ENCODE measurements at places on chromosomes 7 and 10.
A peak's percentile ranks its signal among the peaks of the same experiment; 100 is the strongest.

DNA sequence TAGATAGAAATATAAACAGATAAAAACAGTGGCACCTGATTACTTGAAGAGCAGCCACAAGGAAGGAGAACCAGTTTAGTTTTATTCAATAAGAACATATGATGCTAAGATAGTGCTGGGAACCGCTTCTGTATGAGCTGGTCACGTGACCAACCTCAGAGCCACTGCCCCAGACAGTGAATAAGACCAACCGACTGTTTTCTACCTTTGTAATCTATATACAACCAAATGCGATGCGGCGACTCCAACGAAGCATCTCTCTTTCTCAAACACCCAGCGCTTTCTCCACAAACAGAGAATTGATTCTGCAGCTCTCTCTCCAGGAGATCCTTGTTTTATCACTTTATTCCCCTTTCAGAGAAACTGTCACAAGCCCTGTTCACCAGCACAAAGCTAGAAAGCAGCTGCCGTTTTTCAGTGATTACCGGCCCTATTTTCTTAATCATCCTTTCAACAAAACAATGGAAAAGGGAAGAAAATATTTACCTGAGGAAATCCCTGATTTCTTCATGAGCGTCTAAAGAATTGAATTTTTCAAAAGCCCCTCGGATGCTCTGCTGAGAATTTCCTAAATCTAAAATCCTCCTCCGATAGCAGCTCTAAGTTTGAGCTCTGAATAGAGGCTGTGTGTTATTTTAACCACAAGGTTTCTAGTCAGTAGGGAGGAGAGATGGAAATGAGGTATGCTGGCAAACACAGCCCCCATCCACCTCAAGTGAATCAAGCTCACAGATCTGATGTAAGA is 55.7 kb upstream of the JCAD start:
- DNase-seq: no peak

GRCh38 chr7:113717739-113718138 is 201.1 kb downstream of the PPP1R3A start:
- no peak for DNase-seq

GRCh38 chr10:92052088-92052487 is 128.5 kb downstream of the BTAF1 start:
- DNase-seq: no peak

DNA sequence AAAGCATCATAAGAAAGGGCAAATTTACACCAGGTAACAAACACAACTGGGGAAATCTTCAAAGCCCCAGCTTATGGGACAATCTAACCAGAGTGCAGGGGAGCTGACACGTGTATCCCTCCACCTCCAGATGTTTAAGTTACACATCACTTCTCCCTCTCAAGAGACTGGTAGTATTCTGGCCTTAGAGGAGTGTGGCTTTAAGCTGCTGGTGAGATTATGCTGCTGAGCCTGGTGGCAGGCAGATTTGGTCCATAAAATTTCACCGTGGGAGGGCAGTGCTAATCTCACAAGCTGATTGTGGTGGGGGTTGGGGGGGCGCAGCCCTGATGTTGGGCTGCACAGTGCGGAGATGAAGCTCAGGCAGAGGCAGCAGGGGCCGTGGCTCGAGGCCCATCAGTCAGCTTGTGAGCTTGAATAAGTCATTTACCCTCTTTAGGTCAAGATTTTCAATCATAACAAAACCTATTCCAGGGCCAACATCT is 431.0 kb upstream of the GALNT17 start:
- no peak for DNase-seq

DNA sequence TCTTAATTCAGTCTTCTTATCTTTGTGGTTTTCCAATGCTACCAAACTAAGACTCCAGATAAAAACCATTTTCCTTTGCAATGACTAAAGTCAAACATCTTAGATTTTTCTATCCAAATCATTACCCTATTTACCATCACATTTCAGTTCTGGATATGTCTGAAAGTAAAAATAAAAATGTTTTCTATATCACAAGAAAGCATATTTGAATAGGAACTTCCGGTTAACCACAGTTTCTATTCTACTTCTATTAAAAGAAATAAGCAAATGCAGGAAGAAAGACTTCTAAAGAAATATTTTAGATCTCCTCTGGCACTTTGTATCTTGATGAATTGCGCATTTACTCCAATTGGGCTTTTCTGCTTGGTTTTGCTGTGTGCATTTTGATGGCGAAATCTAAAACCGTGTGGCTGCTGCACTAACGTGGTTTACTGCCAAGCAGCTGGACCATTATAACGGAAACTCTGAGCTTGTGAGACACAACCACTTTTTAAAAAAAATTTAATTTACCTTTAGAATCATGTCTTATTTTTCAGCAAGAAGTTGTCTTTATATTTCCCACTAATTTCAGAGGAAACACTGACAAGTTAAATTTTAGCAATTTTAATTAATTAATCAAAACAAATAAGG is 146.1 kb downstream of the VPS50 start:
- DNase-seq: no peak

DNA sequence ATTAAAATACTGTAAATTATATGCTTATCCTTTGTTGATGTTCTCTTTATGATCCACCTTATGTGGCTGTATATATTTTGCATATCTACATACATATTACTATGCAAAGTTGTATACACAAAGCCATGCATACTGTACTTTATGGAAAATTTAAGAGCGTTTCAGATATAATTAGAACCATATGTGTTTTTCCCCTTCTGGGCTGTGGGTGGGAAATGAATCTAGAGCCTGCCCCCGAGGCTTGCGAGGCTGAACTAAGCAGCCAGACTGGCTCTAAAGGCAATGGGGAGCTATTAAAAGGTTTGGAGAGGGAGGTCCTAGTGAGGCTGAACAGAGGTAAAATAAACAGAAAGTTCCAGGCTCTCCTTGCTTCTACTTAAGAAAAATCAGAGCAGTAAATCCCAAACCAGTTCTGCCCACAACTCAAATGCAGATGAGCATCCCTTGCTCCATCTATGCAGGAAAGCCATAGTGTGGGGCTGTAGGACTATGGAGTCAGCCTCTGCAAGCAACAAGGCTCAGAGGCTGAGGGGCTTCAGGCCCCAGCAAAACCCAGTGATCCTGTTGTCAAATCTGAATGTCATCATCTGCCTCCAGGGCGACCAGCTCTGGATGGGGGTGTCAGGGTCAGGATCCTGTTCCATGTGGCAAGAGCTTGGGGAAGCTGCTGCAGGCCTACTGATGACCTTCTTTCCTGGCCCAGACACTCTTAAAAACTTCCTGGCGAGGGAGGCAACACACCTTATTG is 14.1 kb upstream of the DDIT4 start:
- DNase-seq: no peak

DNA sequence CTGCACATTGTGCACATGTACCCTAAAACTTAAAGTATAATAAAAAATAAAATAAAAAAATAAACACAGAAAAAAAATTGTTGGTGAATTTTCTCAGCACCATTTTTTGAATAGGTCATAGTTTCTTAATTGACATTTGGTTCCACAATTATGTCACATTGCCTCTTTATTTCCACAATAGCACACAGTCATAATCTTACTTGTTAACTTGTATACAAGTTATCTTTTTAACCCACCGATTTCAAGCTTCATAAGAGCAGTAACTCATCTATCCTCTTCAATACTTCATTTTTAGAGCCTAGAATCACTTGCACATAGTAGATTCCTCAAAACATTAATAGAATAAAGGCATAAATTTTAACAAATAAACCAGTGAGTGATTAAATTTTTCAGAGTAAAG is 1425.1 kb upstream of the LRRTM3 start:
- DNase-seq: no peak

- no peak for DNase-seq
These were observed 77.9 kb downstream of the MRPL32 start for GRCh38 chr7:43010061-43010460.

DNA sequence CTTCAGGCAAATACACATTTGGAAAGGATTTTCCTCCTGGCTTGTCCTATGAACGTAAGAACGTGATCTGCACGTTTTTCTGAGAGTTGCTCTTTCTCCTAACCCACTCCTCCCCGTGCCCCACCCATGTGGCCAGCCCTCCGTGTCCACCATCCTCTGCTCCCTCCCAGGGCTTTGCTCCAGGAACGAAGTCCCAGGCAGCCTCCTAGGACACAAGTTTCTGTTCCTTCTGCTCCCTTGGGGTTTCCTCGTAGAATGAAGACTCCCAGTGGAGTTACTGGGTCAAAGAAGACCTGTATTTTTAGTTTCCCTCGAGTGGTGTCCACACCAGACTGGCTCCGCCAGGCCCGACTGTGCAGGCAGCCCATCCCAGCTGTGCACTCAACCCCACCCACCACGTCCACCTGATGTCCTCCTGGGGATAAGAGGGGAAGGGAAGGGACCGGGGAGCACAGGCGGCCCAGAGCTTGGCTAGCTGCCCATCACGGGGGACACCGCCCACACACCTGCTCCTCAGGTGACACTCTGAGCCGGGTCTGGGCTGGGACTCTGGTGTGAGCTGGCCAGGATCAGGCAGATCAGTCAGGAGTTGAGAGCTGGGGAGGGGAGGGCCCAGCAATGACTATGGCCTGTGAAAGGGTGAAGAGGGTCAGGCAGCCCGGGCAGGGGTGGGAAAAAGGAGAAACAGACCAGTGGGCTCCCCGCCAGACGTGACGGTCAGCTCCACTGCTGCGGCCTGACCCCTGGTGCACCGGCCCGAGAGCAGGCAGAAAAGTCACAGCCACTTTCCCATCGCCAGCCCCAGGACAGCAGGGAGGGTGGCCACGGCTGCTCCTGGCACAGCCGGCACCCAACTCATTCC is 54.3 kb upstream of the PPP2R2D start:
- no peak for DNase-seq

GRCh38 chr7:116232920-116233319 is 22.6 kb downstream of the TES start:
- no peak for DNase-seq

- DNase-seq: no peak
These were observed 130.3 kb downstream of the PKD1L1 start for GRCh38 chr7:47817917-47818316.

GRCh38 chr7:29189743-29190201 is 4.8 kb upstream of the CHN2 start:
- DNase-seq: peak; percentile 21

DNA sequence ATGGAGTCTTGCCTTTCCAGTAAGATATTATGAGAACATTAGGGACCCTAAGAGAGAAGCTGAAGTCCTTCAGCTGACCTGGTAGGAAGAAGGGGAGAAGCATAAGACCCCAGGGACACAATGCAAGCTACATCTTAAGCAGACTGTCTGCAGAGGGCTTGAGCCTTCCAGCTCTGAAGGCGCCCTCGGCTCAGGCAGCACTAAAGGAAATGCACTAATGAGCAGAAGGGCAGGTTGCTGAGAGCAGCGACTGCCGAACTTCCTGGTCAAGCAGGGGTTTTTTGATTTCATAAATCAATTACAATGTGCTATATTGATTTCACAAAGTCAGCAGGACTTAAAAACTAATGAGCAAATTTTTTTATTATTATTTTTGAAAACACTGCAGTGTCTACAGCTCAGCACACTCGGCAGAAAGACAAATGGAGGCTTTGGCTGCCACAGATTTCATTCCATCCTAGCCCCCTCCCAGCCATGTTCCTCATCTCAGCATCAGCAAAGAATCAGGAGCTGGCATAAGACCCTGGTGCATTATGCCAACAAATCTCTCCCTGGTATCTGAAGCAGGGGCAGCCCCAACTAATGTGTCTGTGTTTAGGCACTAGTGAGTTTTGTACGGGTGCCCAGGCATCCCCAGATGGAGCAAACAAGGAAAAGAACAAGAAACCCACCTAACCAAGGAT is 57.1 kb downstream of the LRRTM3 start:
- DNase-seq: no peak

DNA sequence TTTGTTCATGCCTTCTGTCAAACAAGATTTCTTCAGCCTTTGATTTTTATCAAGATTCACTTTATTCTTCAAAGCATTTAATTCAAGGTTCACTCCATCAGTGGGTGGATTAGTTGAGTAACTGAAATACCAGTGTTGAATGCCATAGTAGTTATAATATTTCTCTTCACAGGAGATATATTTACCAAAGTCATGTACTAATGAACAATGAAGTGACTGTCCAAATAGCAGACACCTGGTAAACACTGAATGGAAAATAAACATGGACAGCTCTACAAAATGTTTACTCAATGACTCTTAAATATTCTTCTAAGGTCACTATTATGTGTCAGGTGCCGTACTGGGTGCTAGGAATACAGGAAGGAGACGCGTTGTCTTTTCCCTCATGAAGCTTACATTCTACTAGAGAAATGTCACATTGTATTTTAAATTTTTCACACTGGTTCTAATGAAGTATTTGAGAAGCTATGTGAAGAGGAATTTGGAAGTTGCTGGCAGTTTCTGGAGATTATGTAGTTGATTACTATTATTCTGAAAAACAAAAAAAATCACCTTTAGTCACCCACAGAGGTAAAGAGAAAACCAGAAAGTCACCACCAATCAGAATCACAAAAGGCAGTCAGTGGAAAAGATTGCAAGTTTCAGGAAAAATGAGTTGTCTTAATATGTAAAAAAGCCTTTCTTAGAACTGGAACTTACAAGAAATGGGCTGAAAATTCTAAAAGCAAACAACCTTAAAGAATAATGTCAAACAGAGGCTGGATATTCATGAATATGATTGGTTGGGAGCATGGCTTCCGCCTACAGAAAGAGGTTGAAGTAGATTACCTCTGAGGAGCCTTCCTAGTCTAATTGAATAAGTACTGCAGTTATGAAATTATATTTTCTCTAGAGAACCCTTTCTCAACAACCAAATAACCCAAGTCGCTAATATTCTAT is 84.5 kb downstream of the RTKN2 start:
- DNase-seq: no peak

All from activated T-helper 9 cell treated with anti-CD3 and anti-CD28 coated beads, Interleukin-2, amount 50 U/mL, for 16 hours (primary cell).